ENCODE measurements at places on chromosomes 12 and 14. TPM values are rescaled to one million over a fixed set of nuclear protein-coding genes. Genes with fewer than 3 reads are reported as not detected.

- no peak for DNase-seq
Measured at GRCh38 chr14:91126761-91127160, 12.9 kb downstream of the DGLUCY start.

DNA sequence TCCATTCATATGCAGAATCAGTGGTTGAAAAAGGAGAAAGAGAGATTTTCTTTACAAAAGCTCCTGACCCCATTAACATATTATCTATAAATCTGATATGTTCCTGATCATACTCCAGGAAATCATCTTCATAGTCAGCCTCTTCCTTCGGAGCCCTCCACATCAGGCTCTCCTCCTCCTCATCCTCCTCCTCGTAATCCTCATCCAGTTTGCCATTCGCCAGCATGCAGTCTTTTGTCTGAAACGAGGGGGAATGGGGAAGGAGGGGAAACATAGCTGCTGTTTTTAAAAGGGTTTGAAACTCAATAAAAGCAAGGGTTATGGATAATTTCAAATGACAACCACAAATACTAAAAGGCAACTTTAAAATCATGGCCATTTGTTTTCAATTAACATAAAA, 60.9 kb downstream of the DICER1 start:
- DNase-seq: no peak

GRCh38 chr12:6620137-6620884, 13.1 kb upstream of the CHD4 start:
- DNase-seq: no peak

GRCh38 chr14:77372304-77372841, 4.5 kb downstream of the TMED8 start:
- DNase-seq: no peak

GRCh38 chr12:26823390-26823789, 9.6 kb downstream of the ITPR2 start:
- DNase-seq: peak; percentile 49

- no peak for DNase-seq
Measured at GRCh38 chr14:73342670-73343069, 105.4 kb downstream of the PAPLN start.

GRCh38 chr14:103867020-103867419, 19.6 kb upstream of the PPP1R13B start:
- no peak for DNase-seq

DNA sequence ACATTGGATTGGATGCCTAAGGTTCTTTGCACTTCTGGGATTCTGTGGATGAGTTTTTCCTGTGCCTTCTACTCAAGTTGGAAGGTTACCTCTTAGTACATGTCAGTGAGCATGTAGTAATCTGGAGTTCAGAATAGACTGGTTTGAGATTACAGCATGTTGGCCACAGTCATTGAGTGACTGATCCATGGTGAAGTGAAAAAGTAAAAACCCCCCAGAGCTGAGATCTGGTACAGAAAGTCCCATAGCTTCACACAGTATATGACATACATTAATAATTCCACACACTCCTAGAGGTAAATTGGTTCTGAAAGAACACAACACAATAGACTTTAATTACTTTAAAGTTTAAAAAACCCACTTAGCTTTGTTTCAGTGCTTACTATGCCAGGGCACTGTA, 11.9 kb upstream of the CCND2 start:
- DNase-seq: no peak

DNA sequence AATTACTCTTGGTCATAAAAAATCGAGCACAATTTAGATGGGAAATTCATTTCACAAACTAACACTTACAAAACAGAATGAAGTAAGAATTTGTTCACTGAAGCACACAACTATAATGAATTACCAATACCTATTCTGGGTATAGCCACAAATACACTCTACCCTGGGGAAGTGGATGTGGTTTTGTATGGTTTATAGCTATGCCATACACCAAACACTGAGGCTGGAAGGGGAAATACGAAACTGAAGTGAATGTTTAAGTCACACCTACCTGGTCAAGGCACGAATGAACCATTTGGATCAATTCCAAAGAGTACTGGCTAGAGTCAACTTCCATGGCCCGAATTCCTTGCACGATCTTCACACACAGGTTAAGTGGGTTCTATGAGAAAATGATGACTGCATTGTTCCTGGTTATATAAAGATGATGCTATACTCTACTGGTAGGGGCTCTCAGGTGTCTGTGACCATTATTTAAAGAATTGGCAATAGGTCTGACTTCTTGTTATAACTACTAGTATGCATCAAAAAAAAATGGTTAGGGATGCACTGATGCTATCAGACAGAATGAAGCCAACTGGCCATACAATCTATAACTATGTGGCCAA, 12.8 kb downstream of the NEK9 start:
- no peak for DNase-seq

DNA sequence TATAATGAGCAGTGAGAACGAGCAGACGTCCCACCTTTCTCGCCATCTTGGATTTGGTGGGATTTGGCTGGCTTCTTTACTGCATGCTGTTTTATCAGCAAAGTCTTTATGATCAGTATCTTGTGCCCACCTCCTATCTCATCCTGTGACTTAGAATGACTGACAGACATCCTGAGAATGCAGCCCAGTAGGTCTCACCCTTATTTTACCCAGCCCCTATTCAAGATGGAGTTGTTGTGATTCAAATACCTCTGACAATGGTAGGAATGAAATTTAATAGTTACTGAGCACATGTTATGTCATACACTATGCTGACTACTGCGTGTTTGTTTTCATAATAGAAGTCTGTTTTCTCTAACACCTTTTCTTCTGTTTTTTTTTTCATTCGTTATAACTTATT, 1.9 kb downstream of the TMTC3 start:
- peak; percentile 11 for DNase-seq

DNA sequence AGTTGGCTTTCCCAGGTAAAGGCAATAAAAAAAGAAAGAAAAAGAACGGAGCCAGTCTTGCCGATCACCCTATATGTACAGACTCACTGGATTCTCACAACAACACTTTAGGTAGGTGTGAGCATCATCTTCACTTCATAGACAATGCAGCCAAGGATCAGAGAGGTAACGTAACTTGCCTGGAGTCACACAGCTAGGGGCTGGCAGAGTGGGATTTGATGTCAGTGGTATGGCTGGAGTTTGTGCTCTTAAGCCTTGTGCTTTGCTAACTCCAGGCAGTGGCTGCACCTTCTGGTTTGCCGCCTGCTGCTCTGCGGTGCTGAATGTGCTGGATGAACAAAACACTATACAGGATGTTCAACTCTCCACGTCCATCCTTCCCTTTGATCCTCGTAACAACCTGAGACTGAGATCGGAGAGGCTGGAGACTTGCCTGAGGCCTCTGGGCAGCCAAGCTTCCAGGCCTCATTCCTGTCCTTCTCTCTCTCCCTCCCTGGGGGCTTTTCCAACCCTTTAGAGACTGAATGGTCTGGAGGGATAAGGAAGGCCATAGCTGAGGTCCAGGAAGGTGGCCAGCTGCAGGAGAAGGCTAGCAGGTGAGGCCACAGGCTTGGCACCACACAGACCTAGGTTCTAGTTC, 8.1 kb downstream of the ISM2 start:
- no peak for DNase-seq

GRCh38 chr12:31234955-31235867, 90.7 kb downstream of the SINHCAF start:
- DNase-seq: no peak

GRCh38 chr14:21241218-21241819, 27.9 kb downstream of the HNRNPC start:
- DNase-seq: no peak

DNA sequence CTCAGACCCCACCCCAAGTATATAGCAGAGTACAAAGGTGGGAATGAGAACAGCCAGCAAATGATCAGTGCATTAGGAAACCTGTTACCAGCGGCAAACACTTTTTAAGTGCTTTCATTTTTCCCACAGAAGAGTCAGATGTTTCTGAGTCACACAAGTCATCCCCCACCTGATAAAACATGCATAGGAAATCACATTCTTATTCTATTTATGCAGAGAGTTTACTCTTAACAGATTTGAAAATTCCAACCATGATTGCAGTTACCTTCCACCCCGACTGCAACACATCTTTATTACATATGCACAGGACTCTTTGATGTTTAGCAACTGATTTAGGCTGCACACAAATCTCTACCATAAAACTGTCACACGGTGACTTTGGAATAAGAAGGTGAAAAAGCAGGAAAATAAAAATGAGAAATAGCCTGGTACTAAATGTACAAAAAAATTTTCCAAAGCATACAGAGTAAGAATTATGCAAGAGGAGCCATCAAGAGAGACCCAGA, 236.4 kb downstream of the PAWR start:
- DNase-seq: peak; percentile 62

DNA sequence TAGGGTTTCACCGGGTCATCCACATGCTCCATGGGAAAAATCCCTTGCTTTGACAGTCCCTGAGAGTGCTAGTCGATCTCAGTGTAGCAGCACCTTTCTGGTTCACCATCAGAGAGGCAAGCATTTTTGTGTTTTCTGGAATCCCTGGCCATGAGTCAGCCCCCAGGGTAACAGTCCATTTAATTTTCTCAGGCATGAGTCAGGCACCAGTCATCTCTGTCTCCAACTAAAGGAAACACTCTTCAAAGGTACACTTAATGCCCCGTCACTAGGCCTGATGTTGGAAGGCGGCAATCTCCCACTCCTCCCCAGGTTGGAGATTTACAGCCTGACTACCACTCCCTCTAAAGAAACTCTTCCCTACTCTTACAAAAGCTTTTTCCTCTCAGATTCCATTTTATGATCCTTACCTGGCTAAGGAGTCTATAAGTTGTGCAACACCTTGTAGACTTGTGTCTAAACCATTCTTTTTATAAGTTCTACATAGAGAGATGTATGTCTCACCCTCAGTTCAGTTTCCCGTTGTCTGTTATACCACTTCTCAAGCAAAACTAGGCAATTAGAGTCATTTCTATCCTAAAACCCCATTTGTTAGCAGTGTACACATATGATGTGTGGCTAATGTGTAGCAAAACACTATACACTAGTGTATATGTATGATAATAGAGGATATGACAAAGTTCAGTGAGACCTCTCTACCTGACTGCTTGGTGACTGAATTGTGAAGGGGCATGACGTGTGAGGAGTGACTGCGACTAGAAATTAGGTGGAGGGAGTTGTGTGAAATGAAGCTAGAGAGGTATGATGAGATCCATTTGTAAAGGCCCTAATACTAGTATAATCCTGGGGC, 24.6 kb downstream of the TMEM19 start:
- DNase-seq: peak; percentile 96

DNA sequence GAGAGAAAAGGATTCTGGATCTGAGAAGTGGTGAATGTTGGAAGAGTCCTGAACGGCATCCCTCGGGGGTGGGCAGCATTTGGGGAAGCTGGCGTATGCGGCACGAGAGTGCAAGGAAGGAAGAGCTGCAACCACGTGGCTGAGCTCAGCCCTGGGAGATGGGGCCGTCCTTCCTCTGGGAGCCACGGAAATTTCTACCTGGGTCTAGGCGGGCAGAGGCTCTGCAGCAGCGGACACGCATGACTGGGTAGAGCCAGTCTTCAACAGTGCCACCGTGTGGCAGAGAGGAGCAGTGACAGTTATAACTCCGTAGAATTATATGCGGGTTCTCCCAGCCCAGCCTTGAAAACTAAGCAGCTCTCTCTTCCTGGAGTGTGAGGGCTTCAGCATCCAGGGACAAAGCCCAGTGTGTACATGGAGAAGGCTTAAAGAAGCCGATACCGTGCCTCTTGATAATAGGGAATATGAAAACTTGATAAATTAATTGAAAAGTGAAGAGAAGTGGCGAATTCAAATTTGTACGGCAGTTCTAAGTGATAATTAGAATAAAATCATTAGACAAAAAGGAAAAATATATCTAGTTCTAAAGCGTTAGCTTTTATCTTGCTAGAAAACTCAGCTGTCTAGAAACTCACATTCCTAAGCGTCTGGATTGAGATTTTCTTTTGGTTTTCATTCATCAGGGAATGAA, 82.9 kb upstream of the STXBP6 start:
- no peak for DNase-seq

HVCN1 gene
- 2.3 TPM for total RNA-seq

SERPINA9 gene
- not detected for total RNA-seq

SLC6A15 gene
- total RNA-seq: 29.6 TPM

EPYC gene
- not detected for total RNA-seq

NACA gene
- total RNA-seq: 1,105 TPM

FOXN4 gene
- total RNA-seq: not detected

BCL11B gene
- total RNA-seq: 16.3 TPM

TSPAN8 gene
- not detected for total RNA-seq

All from foreskin keratinocyte (primary cell).